ENCODE measurements at places on chromosomes 1 and 21. TPM values are rescaled to one million over a fixed set of nuclear protein-coding genes. Genes with fewer than 3 reads are reported as not detected.

PLCH2 gene
- 0.19 TPM for total RNA-seq

VCAM1 gene
- total RNA-seq = not detected

LYPD8 gene
- total RNA-seq = 0.21 TPM

LCE6A gene
- not detected for total RNA-seq

CLCA1 gene
- not detected for total RNA-seq

TDRD5 gene
- total RNA-seq = 0.09 TPM

ASCL5 gene
- not detected for total RNA-seq

GBP6 gene
- total RNA-seq = not detected

ACTN2 gene
- total RNA-seq = 0.02 TPM

BNIPL gene
- total RNA-seq = 0.11 TPM

All from A549 treated with RU486 at 1 μM for 4 hours (cell line).